ENCODE measurements at places on chromosomes 7 and 10. TPM values are rescaled to one million over a fixed set of nuclear protein-coding genes. Genes with fewer than 3 reads are reported as not detected.

DNA sequence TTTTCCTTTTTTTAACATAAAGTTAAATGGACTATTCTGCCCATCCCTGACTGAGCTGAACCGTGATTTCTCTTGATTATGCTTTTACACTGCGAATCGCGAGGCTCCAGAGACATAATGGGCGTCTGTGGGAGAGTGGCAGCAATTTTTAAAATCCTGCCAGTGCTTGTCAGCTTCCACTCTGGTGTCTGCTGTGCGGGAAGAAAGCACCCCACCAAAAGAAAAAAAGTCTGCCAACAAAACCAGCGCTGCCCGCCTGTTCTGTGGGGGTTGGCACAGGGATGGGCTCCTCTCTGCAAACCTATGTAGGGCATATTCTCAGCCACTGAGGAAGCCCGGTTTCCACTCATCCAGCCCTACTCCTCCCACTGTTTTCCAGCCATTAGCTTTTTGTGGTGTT lies 592.3 kb upstream of the GALNT17 start:
- DNase-seq: no peak

DNA sequence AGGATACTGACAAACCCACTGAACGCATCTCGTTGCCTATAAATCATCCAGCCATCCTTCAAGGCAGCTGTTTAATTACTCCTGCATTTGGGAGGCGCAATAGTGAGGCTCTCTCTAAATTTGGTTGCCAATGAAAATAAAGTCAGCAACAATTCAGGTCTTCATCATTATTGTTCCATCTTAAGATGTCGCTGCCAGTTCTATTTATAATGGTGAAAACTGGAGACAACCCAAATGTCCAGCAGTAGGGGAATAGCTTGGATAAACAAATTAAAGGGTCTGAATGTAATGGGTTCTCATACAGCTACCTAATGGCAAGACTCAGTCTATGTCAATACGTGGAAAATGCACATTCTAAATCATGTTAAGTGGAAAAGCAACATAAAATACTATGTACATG lies 120.1 kb upstream of the PLXNA4 start:
- DNase-seq: no peak

GRCh38 chr7:106111655-106112117 lies 426 bp downstream of the SYPL1 start:
- no peak for DNase-seq

GRCh38 chr7:128921866-128922440 lies 11.4 kb upstream of the KCP start:
- DNase-seq: peak; percentile 31

DNA sequence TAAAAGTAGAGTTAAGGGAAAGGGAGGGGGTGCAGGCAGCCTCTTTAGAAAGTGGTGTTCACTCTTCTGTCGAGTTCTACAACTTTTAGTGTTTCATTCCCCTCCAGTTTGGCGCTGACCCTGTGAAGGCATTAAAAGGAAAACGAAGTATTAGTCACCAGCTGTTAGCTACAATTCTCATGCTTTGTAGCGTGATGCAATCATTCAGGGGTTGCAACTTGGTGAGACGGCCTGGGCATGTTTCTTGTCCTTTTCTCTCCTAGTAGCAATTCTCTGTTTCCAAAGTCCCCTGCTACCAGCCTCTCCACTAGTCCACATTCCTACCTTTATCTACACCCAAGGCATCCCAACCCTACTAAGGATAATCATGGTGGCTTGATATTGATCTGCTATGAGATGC lies 33.7 kb upstream of the DGKI start:
- DNase-seq: no peak

DNA sequence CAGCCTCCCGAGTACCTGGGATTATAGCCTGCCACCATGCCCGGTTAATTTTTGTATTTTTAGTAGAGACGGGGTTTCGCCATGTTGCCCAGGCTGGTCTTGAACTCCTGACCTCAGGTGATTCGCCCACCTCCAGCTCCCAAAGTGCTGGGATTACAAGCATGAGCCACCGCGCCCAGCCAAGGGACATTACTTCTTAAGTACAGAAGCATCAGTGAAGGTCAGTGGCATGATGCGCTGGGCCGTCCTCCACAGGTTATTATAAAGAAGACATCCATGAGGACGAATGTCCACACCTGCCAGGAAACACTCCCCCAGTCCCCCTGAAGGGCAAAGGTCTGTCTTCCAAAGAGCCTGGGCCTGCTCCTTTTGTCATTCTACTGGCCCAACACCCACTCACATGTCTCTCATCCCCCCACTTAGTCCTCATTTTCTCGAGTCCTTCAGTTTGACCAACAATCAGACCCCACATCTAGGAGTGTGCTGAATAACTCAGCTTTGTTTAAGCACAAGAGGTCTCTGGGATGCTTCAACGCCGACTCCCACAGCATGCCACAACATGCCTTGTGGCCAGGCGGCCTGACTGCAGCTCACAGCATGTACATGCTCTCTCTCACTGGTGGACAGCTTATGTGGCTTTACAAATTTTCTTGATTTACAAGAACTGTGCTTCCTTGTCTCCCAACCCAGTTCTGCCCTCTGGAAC lies 73.0 kb downstream of the CTBP2 start:
- no peak for DNase-seq

GRCh38 chr10:67670401-67670800 lies 25.6 kb downstream of the CTNNA3 start:
- no peak for DNase-seq

DNA sequence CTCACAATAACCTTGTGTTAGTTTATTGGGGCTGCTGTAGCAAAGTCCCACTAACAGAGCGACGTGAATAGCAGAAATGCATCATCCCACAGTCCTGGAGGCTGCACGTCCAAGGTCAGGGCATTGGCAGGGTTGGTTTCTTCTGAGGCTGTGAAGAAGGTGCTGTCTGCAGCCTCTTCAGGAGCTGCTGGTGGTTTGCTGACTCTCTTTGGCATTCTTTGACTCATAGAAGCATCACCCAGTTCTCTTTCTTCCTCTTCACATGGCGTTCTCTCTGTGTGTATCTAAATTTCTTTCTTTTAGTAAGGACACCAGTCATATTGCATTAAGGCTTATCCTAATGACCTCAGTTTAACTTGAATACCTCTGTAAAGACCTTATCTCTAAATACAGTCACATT lies 428.4 kb upstream of the KLF6 start:
- DNase-seq: no peak

DNA sequence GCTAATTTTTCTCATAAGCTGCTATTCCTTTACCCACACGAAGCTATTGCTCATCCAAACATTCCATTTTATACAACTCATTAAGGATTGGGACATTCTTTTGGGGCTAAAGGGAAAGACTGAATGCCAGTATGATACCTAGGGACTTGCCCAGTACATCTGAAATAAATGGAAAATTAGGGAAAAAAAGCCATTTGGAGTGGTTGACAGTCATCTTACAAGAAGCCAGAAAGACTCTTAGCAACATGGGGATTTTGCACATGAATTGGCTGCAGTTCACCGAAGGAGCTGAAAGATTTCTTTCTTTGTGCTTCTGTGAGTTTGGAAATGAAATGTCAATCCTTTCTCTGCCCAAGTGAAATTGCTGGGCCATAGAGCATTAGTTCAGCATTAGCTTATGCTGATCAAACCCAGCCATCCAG lies 43.3 kb upstream of the MTURN start:
- no peak for DNase-seq

DNA sequence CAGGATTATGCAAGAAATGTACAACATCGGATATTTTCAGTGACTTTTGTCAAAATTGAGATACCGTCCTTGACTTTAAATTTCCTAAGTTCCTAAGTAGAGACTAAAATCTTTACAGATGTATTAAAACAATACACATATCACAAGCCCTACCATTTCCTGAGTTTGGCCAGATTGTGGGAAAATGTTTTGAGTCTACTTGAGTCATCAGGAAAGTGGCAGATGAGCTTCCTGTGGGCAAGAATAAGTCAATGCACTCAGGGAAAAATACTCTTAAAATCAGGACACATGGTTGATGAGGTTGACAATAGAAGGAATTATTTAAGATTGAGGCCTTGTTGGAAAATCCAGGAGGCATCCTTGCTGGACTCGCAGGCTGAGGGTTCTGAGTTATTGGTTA lies 162.5 kb downstream of the SNX10 start:
- no peak for DNase-seq

DNA sequence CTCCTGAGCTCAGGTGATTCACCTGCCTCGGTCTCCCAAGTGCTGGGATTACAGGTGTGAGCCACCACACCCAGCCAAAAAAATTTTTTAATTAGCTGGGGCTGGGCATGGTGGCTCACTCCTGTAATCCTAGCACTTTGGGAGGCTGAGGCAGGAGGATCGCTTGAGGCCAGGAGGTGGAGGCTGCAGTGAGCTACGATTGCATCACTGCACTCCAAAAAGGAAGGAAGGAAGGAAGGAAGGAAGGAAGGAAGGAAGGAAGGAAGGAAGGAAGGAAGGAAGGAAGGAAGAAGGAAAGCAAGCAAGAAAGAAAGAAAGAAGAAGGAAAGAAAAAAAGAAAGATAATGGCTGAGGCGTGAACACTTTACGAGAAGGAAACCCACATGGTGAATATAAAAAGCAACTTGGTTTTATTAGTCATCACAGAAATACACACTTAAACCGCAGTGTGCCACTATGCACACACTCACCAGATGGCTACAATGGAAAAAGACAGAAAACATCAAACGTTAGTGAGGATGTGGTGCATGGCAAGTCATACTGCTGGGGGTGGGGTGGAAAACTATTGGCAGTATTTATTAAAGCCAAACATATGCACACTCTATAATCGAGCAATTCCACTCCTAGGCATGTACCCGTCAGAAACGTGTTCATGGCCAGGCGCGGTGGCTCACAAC lies 4.4 kb upstream of the CCL26 start:
- DNase-seq: no peak

DNA sequence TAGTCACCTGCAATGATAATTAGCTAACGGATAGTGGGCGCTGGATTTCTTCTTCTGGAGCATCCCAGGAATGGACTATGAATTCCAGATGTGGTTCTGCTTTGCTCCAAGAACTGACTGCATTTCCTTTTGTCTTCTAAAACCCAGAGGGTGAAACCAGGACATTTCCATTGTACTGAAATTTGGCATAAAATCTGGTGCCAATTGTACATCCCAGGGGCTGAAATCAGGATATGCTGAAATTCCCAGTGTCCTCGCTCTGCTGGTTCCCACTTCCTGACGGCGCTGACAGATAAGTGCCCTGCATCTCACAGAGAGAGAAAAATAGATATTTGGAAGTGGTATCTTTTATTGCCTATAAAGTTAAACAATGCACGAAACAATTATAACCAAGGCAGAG lies 31.9 kb downstream of the RBM20 start:
- no peak for DNase-seq

DNA sequence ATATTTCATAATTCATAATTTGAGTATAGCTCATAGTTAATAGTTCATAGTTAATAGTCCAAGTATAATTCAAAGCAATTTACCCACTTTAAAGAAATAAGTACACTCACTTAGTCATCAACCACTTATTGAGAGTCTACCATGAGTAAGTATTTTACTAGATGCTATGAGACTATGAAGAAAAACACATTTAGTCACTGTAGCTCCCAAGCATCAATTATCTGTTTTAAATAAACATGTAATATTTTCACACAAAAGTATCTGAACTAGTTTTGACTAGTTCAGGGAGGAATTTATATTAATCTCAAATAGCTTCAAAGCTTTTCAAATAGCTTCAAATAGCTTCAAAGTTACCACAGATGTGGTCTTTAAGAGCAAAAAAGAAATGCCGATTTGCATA lies 119.2 kb downstream of the ANK3 start:
- DNase-seq: no peak

- no peak for DNase-seq
Observed at GRCh38 chr7:25988640-25989039, 163.4 kb upstream of the NFE2L3 start.

DNA sequence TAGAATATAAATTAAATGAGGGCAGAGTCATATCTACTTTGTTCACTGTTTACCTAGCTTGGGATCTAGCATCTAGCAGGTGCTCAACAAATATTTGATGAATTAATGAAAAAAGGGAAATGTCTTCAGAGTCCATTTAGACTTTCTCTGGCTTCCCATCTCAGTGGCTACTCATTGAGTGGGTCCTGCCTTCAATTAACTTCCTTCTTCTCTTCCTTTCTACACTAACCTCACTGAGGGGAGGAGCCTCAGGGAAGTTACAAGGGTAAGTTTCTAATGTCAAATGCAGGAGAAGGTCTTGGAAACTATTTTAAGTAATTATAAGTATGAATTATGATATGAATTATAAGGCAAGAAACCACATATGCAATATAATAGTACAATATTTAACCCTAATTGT lies 28.2 kb upstream of the MPP7 start:
- DNase-seq: no peak

GRCh38 chr10:62632071-62632809 lies 172.3 kb upstream of the ADO start:
- no peak for DNase-seq

DNA sequence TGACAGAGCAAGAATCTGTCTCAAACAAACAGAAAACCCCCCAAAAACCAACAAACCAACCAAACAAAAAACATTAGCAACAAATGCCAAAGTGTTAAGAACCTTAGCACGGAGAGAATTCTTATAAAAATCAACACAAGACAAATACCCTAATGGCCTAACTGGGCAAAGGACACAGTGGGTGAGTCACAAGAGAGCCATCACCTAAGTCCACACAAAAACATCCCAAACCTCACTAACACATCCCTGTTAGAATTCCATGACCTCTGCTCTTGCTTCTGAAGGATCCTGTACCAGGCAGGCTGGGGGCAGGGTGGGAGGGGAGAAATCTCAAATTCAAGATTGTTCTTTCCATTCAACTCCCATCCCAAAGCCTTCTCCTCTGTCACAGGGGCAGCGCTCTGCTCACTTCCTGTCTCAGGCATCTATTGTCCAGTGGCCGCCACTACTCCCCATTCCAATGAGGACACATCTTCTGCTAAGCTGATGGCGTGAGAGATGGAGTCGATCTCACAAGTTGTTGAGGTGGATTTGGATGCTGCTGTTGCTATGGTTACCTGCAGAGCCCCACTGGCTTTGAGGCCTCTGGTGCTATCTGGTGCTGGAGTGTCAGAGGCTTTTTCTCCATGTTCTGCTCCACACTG lies 9.2 kb downstream of the IL15RA start:
- no peak for DNase-seq

PTPRN2 gene
- 5.7 TPM for total RNA-seq

PRSS37 gene
- not detected for total RNA-seq

MYPN gene
- total RNA-seq: not detected

SFXN3 gene
- 3.4 TPM for total RNA-seq

AGAP3 gene
- total RNA-seq: 97.7 TPM

NUTM2E gene
- total RNA-seq: not detected

MMD2 gene
- total RNA-seq: 0.11 TPM
